Upper lobe of left lung (tissue), 6 donors: ENCODE measurements at places on chromosomes 11 and 22. TPM values are rescaled to one million over a fixed set of nuclear protein-coding genes. Genes with fewer than 3 reads are reported as not detected.

DNA sequence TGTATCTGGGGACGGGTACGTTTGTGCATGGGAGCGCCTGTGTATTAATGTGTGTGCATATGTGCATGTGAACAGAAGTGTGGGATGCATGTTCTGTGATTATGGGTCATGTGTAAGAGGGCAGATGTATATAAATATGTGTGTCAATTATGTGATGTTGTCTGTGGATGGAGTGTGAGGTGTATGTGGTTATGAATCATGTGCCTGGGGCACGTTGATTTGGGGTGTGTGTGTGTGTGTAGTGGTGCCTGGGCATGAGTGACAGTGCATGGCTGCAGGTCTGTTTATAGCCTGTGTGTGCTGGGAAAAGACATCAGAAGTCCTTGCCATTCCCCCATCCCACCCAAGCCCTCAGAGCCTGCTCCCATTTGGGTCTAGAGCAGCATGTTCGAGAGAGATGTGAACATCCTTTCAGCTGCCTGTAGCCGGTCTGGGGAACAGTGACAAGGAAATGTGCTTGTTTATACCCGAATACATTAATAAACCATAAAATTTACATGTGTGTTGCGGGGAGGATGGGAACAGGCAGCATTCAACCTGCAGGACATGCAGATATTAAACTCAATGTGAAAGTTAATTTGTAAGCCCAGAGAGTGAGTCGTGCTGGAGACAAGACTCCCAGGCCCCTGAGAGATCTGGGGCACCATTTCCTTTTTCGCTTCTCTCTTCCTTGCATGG, 129.0 kb downstream of the NECTIN1 start:
- no peak overlapping the region for H3K4me3 ChIP-seq
- DNase-seq: no peak
- no peaks in the 10 kb centered on the region for H3K27me3 ChIP-seq
- H3K27ac ChIP-seq: no peak overlapping the region
- H3K4me1 ChIP-seq: no peaks in the 10 kb centered on the region
- no peaks in the 10 kb centered on the region for H3K36me3 ChIP-seq

The SPON1 gene
- total RNA-seq: 65.3 TPM

- no peak overlapping the region for H3K4me3 ChIP-seq
- H3K36me3 ChIP-seq: no peaks in the 10 kb centered on the region
- no peaks in the 10 kb centered on the region for H3K4me1 ChIP-seq
- no peak for DNase-seq
Observed at GRCh38 chr11:45245218-45246045, 40.7 kb downstream of the SYT13 start.

DNA sequence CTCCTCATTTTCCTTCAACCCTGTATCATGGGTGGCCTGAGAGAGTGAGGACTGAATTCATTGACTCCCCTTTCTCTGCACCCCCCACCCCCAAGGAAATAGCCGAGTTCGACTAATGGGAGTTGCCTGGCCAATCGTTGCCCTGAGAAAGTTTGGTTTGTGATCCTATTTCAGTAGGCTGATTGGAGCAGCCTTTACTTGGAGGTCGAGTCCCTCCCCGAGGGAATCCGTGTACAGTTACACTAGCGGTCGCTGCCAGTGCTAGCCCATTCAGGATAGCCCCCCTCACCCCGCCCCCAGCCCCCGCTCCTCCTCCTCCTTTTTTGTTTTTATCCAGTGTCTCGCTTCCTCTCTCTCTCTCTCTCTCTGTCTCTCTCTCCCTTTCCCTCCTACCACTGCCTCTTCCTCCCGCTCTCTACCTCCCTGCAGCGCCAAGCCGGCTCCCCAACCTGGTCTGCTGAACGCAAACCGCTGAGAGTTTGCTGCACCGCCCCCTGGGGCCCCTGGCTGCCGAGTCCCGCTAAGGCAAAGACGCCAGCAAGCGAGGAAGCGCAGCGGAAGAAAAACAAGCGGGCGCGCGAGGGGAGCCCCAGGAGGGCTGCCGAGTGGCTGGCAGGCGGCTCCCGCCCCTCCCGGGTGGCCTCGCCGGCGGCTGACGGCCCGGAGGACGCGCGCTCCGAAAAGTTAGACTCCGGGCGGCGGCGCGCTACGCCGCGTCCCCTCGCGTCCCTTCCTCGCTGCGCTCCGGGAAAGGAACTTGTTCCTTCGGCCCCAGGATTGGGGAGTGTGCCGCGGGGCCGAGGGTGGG, at the start of gene GRAMD1B:
Gene GRAMD1B, plus strand, starts transcription at position 357 of the 808 bp plus-strand sequence. CDS start 524 bp downstream, outside the sequence.
- peak within 1 kb of the TSS; percentile 74 for H3K27ac ChIP-seq
- H3K4me1 ChIP-seq: peaks cover 18% of the 10 kb centered on the region
- H3K4me3 ChIP-seq: peak within 1 kb of the TSS; percentile 64
- H3K27me3 ChIP-seq: no peaks in the 10 kb centered on the region
- peak; percentile 91 for DNase-seq
- no peaks in the 10 kb centered on the region for H3K36me3 ChIP-seq

GRCh38 chr11:3010004-3010403, 17.9 kb upstream of the NAP1L4 start:
- H3K27ac ChIP-seq: no peak overlapping the region
- DNase-seq: peak; percentile 69
- H3K27me3 ChIP-seq: no peaks in the 10 kb centered on the region
- peaks cover 93% of the 10 kb centered on the region for H3K36me3 ChIP-seq
- H3K4me1 ChIP-seq: no peaks in the 10 kb centered on the region
- no peak overlapping the region for H3K4me3 ChIP-seq

The DEUP1 gene
- 1.0 TPM for total RNA-seq

GRCh38 chr11:106418791-106419190, 341.3 kb downstream of the AASDHPPT start:
- H3K27me3 ChIP-seq: no peaks in the 10 kb centered on the region
- no peak for DNase-seq
- H3K27ac ChIP-seq: no peak overlapping the region
- no peak overlapping the region for H3K4me3 ChIP-seq

The ENTHD1 gene
- total RNA-seq: not detected

DNA sequence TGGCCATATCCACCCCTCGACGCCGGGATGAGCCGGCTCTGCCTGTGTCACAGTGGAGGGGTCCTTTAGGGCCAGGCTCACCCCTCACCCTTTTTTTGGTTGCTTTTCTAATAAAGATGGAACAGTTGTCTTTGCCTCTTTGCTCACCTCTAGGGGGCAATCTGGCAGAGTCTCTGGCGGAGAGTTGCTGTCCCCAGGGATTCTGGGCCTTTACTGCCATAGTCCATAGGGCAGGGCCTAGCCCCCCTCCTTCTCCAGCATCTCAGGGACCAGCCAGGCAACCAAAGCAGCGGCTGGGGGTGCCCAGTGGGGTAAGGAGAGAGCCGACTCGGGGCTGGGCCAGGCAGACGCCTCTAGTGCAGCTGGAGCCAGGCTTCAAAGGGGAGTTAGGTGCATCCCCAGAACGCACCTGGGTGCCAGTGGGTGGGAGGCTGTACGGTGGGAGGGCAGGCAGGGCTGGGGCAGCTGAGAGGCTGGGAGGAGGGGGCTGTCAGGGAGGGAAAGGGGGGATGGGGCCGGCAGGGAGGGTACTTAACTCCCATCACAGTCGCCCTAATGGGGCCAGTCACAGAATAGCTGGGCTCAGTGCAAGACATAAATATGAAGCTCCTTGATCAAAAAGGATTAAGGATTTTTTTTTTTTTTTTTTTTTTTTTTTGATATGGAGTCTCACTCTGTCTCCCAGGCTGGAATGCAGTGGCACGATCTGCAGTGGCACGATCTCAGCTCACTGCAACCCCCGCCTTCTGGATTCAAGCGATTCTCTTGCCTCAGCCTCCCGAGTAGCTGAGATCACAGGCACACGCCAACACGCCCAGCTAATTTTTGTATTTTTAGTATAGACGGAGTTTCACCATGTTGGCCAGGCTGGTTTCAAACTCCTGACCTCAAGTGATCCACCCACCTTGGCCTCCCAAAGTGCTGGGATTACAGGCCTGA, 2.5 kb upstream of the SUSD2 start:
- no peaks in the 10 kb centered on the region for H3K27me3 ChIP-seq
- H3K4me3 ChIP-seq: no peak overlapping the region
- peaks cover 37% of the 10 kb centered on the region for H3K4me1 ChIP-seq
- H3K27ac ChIP-seq: no peak overlapping the region
- DNase-seq: no peak
- peaks cover 50% of the 10 kb centered on the region for H3K36me3 ChIP-seq

The AGBL2 gene
- total RNA-seq: 1.6 TPM

GRCh38 chr11:10444725-10445315, 10.2 kb upstream of the AMPD3 start:
- no peak overlapping the region for H3K4me3 ChIP-seq
- H3K36me3 ChIP-seq: no peaks in the 10 kb centered on the region
- H3K27ac ChIP-seq: no peak overlapping the region
- peaks cover 3% of the 10 kb centered on the region for H3K4me1 ChIP-seq

The PRR33 gene
- not detected for total RNA-seq

GRCh38 chr11:130020323-130020722, 17.7 kb upstream of the PRDM10 start:
- H3K27ac ChIP-seq: no peak overlapping the region
- no peaks in the 10 kb centered on the region for H3K36me3 ChIP-seq
- no peaks in the 10 kb centered on the region for H3K27me3 ChIP-seq
- H3K4me3 ChIP-seq: no peak overlapping the region
- no peak for DNase-seq

- H3K27me3 ChIP-seq: no peaks in the 10 kb centered on the region
- no peak for DNase-seq
- H3K4me1 ChIP-seq: no peaks in the 10 kb centered on the region
Observed at GRCh38 chr11:92380882-92381281, 156.3 kb downstream of the FAT3 start.
